Caco-2 (cell line): ENCODE measurements at places on chromosomes 3 and 15.

DNA sequence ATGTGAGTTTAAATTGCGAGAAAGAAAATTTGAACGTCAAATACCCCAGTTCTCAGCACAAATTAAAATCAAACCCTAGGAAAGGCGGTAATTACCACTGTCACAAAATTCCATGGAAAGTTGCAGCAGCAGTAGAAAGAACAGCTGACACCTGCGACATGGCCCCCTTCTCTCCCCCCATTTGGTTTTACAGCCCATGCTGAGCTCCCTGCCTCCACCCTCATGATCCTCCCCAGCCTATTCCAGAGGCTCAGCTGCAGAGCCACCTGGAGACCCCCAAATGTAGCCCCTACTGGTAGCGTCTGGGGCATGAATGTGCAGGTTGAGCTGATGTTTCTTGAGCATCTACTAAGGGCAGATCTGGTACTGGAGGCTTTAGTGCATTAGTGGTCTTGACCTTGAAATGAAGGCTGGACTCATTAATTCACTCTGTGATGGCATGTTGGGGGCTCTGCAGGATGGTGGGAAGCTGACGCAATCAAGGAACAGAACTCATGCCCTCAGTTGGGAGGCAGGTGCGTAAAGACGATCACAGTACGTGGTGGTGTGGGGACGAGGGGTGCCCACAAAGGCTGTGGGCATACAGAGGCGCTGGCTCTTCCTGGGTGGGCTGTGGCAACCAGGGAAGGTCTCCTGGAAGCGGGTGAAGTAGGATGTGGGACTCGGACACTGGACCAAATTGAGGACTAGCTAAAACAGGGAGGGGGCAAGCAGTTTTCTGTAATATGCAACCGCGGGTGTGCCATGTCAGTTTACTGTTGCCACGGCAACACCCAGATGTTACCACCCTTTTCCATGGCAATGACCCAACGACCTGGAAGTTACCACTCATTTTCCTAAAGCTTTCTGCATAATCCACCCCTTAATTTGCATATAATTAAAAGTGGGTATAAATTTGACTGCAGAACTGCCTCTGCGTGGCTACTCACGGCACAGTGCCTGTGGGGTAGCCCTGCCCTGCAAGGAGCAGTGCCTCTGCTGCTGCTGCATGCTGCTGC lies 39.8 kb downstream of the PRKCD start:
- no peak for DNase-seq

- no peak for DNase-seq
Measured at GRCh38 chr15:42157981-42158765, 1.7 kb upstream of the PLA2G4F start.

GRCh38 chr3:30720586-30721313 lies 114.3 kb downstream of the TGFBR2 start:
- no peak for DNase-seq

DNA sequence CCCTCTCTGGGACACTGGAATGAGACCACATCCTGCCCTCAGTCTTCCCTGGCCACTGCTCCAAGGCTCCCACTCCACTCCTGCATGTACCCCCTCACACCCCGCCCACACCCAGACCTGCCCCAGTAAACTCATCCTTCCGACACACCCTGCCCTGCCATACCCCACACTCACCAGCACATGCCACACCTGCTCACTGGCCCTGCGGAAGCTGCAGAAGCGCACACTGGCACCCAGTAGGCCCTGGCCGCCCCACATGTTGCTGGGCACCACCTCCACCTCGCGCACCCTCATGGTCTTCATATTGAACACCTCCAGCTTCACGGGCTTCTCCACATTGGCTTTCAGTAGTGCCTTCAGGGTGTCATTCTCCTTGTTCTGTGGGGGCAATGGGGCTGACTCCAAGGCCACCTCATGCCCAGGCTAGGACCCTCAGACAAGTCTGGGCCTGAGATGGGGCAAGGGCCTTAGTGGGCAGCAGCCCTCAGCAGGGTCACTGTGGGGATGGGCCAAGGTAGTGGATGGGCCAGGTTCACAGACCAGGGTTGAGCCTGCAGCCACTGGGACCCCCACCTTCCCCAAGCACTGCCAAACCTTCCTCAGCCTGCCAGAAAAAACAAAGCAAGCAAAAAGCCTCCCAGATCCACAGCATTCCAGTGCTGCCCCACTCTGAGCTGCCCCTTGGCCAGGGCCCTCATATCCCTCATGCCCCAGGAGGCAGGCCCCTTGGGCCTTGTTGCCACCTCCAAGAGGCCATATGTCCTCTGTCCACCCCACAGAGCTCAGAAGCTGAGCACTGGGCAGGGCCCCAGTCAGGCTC lies 4.7 kb downstream of the GORASP1 start:
- DNase-seq: no peak
